Stimulated activated CD4-positive, alpha-beta T cell treated with anti-CD3 and anti-CD28 coated beads, Interleukin-15, amount 100 ng/mL, for 1 hour (primary cell): ENCODE measurements at places on chromosomes 16 and 17.

DNA sequence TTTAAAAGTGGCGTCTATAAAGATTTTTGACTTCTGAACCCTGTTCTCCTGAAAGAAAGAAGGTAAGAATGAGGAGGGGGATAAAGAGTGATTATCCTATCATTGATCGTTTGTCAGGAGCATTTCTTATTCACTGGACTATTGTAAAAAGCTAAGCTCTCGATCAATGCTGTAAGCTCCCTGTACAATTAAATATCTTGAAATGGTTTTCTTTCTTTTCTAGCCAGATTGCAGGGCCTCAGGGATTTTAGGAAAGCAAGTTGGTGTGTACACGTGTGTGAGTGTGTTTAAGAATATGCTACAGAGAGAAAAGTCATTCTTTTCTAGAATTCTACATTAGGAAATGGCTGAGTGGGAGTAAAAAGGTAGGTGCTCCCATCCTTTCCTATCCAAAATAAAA is 154.5 kb downstream of the AATF start:
- DNase-seq = no peak

GRCh38 chr17:48160177-48161081 is 52.9 kb downstream of the SNX11 start:
- no peak for DNase-seq

- no peak for DNase-seq
These were observed 189.7 kb downstream of the AXIN2 start for GRCh38 chr17:65371702-65372101.

DNA sequence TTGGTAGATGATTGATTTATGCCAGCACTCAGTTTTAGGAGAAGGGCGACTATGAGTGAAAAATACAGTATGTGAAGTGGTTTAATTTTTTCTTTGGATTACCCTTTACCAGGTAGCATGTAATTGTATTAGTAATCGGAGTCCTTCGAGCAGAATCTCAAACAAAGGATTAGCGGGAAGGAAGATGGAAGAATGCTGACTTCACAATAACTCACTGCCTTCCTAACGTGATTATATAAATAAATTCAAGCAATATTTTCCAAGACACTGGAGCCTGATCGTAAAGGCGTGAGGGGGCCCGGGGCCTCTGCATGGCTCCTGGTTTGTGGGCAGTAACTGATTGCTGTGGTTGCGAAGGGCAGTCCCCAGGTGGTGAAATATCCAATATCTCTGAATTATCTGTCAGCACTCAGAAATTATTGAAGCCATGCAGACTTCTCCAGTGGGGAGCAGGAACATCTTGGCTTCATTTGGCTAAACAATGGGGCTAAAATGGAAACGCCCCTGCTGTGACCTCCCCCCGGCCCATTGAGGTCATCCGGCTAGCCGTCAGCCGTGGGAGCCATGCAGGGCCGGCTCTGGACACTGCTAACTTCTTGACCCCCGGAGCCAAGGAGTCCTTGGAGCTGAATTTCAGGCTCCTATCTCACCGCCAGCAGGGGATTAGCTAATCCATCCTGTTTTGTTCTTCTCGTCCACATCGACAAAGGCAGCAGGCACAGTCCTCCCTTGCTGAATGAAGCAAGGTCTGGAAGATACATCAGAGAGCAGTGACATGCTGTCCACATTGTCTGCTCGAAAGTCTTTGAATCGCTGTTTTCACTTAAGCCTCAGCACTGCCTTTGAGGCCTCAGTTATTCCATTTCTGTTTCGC is 295.9 kb upstream of the N4BP1 start:
- no peak for DNase-seq

DNA sequence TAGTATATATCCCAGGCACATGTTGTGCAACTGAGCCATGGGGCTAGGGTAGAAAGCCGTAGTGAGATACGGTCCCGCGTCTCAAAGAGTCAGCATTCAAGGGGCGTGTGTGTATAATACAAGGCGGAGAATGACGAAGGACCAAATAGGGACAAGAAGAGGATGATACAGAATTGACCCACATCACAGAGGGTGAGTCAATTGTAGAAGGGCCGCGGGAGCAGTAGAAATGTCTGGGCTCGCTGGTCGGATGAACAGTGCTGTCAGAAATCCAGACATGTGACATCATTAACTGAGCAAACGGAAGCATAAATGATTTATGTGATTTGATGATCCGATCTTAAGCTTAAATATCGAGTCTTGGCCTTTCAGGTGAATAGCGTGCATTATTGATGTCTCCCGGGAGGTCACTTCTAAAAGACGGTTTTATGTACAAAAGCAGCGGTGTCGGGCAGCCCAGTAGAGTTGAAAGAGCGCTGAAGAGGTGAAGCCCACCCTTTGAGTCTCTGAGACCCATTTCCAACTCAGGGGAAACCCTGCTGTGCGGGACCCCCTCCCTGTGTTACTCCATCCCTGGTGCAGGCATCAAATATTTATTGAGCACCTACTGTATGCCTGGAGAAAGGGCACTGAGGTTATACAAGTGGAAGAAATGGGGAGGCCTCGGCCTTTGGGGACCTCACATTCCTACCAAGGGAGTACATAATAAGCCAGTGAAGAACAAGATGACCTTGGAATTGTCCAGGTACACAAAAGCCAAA is 45.1 kb downstream of the ATP2C2 start:
- no peak for DNase-seq

DNA sequence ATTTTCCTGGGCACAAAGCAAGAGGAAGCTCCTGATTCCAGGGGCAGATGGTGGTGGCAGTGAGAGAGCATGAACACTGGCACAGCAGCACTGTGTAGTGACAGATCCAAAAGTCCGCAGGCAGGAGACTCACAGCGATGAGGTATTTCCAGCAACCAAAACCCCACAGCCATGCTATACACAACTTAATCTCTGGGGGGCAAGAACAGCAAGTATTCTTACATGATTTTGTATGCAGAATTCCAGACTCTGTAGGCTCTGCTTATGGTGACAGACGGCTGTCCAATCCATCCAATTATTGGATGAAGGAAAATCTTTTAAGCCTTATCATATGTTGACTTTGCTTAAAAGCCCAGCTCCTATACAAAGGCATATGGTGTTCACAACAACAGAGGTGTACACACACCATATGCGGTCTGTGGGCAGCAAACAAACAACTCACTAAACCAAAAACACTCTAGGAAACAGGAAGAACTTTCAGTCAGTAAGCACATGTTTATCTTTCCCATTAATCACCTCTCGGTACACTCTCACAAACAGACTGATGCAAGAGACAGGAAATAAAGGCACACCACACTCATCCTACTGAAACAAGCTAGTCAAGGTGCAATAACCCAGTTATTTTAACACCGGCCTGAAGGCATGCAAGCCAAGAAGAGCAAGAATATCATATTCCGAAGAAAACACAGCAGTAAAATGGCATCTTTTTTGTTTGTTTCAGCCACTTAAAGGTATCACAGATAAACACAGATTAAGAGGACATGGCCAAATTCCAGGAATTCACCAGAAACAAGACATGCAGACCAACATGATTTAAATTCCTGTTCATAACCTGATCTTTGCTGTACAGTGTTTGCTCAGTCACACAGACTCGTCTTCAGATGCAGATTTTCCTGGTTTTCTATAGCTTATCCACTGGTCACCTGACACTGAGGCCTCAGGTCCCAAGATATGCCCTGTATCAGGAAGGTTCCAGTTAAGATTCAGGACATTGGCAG is 47.8 kb downstream of the ERN1 start:
- no peak for DNase-seq

DNA sequence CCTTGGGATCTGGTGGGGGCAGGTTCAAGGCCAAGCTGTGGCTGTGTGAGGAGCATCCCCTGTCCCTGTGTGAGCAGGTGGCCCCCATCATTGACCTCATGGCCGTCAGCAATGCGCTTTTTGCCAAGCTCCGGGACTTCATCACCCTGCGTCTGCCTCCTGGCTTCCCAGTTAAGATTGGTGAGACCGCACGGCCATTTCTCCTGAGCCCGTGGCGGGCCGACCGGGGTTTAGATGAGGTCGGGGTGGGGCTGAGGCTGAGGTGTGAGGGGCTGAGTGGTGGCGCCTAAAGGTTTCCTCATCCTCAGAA is 10.7 kb downstream of the CORO6 start:
- DNase-seq = no peak

DNA sequence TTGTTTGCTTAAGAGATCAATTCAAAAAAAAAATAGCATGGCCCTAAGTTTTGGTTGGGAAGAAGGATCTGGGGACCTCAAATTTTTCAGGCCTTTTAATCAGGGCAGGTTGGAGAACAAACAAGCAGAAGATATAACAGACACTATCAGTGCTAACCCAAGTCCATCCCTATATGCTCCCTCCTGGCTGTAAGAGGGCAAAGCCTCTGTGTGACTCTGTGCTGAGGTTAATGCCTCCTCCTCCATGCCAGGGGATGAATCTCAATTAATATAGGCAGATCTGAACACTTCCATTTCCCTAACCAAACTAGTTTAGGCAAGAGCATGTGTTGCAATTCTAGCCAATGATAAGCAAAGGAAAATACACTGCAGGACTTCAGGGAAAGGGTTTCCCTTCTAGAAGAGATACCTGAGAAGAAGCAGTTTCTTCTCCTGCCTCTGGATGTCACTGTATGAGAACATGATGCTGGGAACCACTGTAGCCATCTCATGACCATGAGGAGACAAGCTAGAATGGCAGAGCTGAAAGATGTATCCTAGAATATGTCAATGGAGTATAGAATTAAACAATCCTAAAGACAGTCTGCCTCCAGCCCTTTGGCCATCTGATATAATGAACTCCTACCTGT is 76.0 kb downstream of the CHD9NB start:
- DNase-seq = no peak
